Stimulated activated CD4-positive, alpha-beta T cell treated with anti-CD3 and anti-CD28 coated beads, TNF-alpha, amount 100 ng/mL, for 24 hours (primary cell): ENCODE measurements at places on chromosomes 13 and 19.
A peak's percentile ranks its signal among the peaks of the same experiment; 100 is the strongest.

- no peak for DNase-seq
Measured at GRCh38 chr19:34676697-34677385, at the start of gene SCGB2B2. Gene SCGB2B2 (minus strand): TSS chr19:34677159. CDS start chr19:34594563, 82,596 bp downstream.

GRCh38 chr19:3544742-3545668 is 6.0 kb downstream of the TEKTIP1 start:
- peak; percentile 80 for DNase-seq

- no peak for DNase-seq
Measured at GRCh38 chr13:107376341-107377125, 808.6 kb upstream of the ARGLU1 start.

DNA sequence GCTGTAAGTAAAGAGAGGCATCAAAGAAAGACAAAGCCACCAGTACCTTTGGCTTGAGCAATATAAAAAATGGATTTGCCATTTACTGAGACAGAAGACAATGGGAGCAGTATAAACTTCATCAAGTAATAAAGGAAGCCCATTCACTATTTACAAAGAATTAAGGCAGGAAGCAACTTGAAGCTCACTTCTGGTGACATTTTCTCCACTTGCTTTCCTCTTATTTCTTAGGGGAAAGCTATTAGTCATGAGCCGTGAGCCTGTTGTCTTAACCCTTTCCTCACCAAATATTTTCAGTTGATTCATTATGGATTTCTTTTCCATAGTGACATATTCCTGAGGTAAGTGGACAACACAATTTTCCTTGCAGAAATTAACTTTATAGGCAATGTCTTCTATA is 156.8 kb downstream of the DNAJC3 start:
- no peak for DNase-seq

- DNase-seq, result no peak
Measured at GRCh38 chr19:18494267-18494607, 27.6 kb downstream of the ELL start.

- no peak for DNase-seq
Measured at GRCh38 chr13:111860231-111860552, 206.8 kb upstream of the SOX1 start.
